PC-9 (cell line): ENCODE measurements at places on chromosomes 2 and 18.

GRCh38 chr18:7646174-7646886 is 79.2 kb downstream of the PTPRM start:
- DNase-seq: no peak

- DNase-seq: no peak
Observed at GRCh38 chr2:146850746-146851145, 994.1 kb upstream of the ACVR2A start.

DNA sequence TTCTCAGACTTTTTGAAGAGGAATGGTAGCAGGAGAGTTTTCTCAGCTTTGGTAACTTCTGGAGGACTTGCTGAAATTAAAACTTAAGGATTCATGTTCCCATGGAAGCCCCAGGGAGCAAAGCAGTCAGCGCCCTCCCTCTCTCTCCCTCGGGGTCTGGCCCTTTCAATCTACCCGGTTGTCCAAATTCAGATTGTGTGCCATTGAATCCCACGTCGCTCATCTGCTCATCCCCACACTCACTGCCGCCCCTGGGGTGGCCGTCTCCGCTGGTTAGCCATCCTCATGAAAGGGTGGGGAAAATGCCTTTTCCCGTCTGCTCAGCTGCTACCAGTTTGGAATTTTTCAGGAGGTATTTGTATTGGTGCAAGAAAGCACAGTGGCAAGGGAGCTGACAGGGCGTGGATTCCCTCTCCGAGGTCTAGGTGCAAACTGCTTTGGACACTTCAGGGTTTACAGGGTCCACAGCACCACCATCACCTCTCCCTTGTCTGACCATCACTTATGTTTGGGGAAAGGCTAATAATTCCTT is 27.1 kb downstream of the MCFD2 start:
- DNase-seq: no peak

DNA sequence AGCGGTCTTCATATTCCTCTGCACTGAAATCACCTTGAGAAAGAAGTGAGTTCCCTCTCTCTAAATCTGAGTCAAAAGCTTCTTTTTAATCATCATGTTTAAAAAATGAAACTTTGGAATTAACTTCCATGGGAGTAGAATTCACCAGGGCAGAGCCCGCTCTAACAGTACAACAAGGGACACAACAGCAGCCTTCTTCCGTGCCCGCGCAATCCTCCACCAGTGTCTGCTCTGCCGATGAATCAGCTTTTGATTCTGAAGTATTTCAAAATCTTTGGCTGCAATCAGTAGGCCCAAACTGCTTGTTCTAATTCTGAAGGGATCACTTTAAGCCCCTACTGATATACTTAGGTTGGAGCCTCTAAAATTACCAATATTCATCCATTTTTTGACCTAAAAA is 76.9 kb downstream of the USP40 start:
- no peak for DNase-seq

DNA sequence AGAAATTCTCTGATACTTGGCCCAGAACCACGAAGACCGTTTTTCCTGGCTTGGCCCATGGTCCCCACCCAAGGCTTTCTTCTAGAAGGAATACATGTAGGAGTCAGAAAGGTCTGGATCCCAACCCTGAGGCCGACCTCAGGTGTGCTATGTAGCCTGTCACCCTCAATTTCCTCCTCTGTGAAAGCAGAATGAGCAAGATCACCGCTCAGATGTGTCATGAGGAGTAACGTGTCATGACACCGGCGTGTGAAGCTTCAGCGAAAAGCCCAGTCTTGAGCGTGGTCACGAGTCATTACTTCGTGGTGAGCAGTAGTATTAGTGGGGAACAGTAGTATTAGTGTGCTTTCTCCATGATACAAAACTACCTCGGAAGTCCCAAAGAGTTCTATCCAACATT is 103.4 kb downstream of the ALPK2 start:
- peak; percentile 46 for DNase-seq

DNA sequence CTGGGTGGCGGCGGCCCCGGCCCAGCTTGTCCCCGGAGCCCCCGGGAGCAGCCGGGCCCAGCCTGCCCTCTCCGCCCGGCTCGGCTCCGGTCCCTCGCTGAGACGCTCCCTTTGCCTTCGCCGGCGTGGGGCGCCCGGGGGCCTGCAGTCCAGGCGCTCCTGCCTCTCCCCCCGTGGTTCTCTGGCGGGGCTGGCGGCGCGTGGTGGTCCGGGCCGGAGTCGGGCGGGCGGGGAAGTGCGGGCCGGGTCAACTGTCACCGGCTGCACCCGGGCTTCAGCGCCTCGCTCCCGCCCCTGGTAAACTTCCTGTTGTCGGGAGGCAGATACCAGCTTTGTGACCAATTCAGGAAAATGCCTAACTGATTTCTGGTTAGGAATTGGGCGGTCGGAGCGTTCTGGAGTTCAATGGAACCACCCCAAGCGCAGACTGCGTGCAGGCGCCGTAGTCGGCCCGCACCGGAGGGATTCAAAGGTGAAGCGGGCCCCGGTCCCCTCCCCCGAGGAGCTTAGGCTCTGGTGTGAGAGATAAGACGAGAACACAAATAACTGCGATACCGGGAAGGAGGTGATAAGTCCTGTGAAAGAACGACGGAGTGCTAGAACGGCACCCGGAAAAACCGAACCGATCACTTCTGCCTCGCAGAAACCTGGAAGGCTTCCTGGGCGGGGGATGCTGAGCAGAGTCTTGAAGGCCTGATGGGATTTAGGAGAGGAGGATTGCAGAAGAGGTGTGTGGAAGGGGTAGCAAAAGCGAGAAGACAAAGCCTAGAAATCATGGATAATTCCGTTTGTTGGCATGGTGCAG is 891 bp downstream of the CAB39 start:
- no peak for DNase-seq

- no peak for DNase-seq
Observed at GRCh38 chr2:230591850-230592249, 120.8 kb upstream of the CAB39 start.

- DNase-seq: no peak
Observed at GRCh38 chr18:55202232-55202917, 243.1 kb upstream of the CCDC68 start.

DNA sequence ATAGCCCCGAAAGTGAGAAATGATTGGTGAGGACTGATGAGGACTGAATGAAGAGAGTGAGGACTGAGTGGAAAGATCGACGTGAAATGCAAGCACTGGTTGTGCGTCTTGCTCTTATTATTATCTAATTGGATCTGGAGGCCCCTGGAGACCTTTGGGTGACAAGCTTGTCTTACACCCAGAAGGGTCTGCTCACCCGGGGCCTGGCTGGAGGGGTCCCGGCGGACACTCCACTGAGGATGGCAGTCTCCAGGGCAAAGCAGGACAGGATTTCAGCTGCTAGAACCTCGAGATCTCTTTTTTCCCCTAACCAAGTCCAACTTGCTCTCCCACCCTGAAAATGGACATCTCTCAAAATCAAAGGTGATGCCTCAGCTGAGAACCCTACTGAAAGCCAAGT is 160.2 kb downstream of the MYT1L start:
- no peak for DNase-seq

DNA sequence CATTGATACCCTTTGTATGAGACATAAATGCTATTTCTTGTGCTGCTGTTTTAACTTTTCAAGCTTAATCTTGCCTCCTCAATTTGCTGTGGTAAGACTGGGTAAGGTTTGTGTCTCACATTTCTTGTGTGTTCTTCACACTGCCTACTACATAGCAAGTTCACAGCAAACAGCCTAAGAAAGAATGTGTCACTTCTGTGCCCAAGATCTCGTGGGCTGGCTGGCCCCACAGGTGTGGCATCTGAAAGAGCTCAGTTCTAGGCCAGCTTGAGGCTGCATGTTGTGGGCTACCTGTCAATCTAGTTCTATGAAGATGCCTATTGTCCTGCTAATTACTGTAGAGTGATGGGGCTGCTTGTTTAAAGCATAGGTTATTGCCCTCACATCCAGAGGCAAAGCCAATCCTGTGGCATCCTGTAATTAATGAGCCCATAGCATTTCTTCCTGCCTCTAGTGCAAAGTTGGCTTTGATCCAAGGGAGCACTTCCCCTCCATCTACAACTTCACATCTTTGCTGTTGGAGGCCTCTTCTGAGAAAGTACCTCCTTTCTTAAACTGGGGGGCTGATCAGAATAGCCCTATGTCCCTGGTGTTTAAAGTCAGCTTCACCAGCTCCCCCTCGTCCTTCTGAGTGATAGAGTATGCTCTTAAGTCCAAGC is 40.9 kb upstream of the ASPRV1 start:
- no peak for DNase-seq

GRCh38 chr18:37408676-37409265 is 156.8 kb downstream of the CELF4 start:
- DNase-seq: no peak
